NCI-H345 (cell line): ENCODE measurements at places on chromosomes 6 and 20.

DNA sequence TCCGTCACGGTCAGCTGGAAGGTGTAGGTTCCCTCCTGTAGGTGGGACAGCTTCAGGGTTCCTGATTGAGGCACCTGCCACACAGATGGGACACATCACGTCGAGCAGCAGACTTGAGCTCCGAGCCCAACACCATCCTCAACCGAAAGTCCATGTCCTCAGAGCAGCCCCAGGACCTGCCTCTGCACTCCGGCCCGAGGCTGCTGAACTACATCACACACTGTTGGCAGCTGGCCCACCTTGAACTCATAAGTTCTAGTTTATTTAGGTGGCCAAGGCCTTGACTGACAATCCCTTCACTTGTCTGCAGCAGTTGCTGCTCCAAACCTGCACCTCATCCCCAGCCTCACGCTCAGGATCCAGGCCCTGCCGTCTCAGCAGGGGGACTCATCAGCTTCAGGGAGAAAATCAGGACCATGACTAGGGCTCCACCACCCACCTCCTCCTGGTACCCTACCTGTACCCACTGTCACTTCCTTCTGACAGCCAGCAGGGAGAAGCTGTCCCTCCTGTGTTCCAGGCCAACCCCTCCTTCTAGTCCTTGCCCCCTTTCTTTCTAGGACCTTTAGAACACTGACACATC, 21.0 kb downstream of the LRP11 start:
- peak; percentile 44 for DNase-seq

DNA sequence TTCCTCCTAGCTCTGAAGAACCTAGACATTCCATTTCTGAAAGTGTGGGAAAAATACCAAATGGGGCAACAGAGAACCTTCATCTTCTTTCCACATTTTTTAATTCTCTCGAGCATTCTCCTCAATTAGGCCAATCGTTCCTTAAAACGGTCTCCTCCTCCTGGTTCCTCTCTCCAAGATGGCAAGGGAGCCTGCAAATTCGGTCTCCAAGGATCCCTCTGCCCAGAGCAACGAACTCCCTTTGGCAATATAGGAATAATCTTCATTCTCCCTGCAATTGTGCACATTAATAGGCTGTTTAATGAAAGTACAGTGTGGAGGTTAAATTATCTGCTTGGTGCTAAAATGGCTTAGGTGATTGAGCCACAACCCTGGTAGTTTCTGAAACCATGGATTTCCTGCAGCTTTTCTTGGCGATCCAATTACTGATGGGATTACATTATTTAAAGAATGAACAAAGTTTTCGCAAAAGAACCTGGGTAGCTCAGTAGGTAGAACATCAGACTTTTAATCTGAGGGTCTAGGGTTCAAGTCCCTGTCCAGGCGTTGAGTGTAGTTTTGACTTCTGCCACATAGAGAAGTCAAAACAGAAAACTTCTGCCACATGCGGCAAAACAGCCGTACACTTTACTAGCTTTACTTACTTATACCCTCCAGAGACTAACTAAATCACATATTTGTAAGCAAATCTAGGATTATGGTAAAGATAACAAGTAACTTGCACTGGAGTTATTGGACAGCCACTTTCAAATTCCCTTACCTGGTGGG, 102.9 kb upstream of the ZNF184 start:
- DNase-seq = no peak

- DNase-seq = no peak
Measured at GRCh38 chr6:145863988-145864616, 49.5 kb upstream of the FBXO30 start.

DNA sequence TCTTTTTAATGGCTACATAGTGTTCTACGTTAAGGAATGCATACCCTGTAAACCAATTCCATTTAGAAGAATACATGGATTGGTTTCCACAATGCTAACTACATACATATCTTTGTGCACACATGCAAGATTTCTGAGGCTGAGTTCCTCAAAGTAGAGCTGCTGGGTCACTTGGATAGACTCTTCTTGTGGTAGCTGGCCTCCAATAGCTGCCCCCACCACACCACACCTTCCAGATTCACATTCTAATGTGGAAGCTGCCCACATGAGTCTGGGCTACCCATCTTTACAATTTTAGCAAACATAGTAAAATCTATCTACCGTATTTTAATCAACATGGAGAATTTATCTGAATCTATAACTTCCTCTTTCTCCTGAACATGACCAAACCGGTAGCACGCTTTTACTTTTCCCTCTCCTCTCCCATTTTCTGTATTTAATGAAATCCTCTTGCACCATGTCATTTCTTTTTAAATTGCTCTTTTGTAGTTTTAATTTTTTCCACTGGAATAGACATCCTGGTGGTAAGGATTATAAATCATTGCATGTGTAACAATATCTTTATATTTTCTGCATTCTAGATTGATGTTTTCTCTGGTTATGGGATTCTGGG, 74.7 kb upstream of the CITED2 start:
- DNase-seq = no peak

DNA sequence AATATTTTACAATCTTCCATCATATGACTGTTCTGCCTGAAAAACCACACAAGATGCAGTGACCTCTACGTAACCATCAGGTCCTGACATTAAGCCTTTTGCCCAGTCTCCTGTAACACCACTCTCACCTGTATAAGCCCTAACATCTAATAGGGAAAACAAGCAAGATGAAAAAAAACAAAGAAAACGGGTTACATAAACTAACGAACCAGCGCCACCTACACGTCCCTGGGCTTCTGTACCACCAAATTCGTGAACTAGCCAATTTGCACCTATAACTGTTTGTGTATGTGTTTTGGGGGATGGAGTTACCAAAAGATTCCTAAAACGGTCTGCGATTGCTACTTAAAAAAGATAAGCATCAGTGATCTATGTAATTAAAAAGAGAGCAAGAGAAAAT, 70.2 kb downstream of the BLOC1S5 start:
- DNase-seq = no peak

DNA sequence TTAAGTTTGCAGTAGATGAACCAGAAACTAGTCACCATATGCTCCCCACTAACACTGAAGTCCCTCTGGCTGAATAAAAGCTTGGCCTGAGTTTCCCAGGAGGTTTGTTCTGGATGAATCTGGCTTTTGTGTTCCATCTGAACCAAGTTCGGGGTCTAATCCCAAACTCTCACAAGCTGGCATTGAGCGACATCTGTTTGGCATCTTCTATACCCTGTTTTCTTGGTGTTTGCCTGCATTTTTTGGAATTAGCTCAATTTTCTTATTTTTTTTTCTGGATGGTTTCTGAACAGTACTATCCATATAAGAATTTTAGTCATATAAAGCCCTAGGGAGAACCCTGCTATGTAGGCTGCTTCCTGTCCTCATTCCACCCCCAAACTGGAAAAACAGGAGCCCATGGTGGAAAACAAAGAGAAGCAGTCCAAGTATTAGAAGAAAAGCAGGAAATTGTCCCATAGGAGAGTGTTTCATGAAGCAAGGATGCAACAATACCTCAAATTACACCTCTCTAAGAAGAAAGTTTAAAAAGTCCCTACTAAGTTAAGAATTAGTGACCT, 737.1 kb downstream of the DHX35 start:
- DNase-seq = no peak

DNA sequence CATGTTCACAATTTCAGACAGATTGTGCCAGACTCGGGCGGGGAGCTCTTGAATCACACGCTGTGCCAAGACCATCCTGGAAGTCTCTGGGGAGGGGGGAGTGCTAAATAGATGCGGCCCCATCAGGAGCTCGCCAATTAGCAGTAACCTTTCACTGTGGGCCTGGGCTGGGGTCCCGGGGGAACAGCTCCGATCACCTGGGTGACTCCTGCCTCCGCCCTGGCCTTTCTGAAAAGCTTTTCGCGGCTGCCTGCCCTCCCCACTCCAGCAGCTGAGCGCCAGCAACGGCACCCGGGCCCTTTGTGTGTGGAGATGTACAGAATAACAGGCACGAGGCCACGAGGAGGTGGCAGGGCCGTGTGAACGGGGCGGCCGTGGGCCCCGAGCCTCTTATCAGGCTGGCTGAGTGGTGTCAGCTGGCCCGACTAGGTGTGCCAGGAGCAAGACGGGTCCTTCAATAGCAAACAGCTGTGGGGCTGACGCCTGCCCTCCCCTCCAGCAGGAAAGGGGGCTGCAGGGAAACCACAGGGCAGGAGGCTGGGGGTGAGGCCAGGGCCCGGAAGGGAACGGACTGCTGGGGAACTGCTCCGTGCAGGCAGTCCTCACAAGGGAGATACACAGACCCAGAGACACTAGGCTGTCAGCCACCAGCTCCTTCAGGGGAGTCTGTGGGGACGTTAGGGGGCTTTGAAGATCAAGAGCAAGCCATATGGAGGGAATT, 56.8 kb downstream of the NOL4L start:
- DNase-seq = peak; percentile 85

DNA sequence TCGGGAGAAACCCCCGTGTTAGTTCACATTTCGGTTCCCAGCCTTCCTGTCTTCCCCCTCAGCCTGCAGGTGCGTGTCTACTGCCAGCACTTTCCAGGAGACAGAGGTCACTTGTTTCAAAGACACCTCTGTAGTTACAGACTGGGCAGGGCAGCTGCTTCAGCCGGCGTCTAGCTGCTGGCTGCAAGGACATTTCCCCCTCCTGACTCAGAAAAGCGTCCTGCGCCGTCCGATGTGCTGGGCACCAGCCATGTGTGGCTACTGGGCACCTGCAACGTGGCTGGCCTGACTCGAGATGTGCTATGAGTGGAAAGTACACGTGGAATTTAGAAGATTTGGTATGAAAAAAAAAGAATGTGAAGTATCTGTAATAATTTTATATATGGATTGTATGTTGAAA, 37.6 kb downstream of the RRBP1 start:
- DNase-seq = no peak

GRCh38 chr6:127550403-127550802, 26.6 kb upstream of the C6orf58 start:
- DNase-seq = no peak

DNA sequence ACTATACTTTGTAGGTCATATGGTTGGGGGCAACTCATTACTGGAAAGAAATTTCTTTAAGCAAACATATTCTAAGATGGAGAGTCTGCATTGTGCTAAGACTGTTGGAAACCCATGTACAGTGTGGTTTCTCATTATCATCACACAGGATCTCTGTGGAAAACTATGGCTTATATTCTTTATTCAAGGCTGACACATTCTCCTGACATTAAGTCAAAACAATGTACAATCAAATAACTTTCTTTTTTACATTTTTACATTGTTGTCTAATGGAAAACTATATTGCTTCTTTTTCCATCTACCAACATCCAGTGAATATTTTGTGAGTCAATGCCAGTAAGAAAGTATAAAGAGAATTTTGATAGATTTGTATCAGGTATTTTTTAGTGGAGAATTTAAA, 417.6 kb downstream of the GRIK2 start:
- DNase-seq = no peak

GRCh38 chr6:29665942-29666825, 9.3 kb downstream of the MOG start:
- no peak for DNase-seq

DNA sequence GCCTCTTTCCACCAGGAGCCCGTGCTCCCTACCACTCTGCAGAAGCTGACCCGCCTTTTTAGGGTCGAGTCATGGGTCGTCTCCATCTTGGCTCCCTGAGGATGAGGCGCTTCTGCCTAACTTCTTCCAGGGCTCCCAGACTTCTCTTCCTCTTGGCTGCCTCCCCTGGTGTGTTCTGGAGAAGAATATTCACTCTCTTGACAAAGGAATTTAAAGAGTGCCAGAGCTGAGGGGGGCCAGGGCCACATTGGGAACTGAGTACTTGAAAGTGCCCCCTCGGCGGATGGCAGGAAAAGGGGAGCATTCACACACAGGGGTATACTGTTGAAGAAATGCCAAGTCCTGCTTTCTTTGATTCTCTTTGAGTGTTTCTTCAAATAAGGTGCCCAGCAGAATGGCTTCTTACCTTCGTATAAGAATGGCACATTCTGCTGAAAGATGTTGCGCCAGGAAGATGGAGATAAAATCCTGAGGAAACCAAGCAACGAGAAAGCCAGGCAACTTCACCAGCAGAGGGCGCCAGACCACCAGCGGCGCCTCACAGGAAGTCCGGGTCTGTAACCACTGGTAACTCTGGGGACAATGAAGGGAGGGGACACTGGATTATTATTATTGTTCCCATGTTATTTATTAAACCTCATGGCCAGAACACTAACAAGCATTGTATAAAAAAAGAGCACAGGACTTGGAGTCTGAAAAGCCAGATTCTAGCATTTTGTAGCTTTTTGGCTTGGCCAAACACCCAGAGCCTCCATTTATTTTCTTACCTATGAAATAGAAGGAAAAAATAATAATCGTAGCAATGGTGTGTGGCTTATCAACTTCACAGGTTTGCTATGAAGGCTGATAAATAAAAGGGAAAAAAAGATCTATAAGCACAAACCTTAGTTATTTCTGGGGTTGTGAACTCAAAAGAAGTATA, 176.7 kb downstream of the HACE1 start:
- DNase-seq = peak; percentile 36

GRCh38 chr6:28525496-28526039, at the start of gene GPX5:
GPX5 (plus strand) TSS chr6:28525881; CDS start chr6:28526014, 133 bp downstream.
- DNase-seq = no peak

- no peak for DNase-seq
Measured at GRCh38 chr20:7355051-7355450, 585.2 kb downstream of the HAO1 start.

DNA sequence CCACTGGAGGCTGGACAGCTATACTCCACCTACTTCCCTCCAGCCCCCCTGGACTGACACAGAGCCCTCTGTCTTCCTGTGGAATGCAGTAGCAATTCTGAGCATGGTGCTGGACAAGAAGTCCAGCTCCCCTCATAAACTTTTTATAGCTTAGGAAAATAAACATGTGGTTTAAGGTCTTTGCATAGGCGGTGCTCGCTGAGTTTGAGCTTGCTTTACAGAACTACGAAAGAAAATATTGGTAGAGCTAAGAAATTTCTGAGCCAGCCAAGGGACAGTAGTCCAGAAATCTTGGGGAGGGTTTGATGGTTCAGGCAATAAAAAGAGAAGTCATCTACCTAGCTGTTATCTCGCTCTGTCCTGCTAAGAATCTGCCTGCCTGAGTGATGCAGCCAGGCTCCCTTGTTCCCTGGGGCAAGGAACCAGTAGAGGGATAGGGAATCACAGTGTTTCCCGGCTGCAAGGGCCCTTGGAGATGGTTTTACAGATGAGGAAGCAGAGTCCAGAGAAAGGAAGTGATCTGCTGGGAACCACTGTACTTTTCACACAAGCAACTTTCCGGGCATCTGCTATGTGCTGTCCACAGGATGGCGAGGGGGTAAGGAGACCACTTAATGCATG, 343.4 kb downstream of the CDC5L start:
- no peak for DNase-seq

- peak; percentile 25 for DNase-seq
Measured at GRCh38 chr6:29696147-29697125, 15.5 kb upstream of the ZFP57 start.

DNA sequence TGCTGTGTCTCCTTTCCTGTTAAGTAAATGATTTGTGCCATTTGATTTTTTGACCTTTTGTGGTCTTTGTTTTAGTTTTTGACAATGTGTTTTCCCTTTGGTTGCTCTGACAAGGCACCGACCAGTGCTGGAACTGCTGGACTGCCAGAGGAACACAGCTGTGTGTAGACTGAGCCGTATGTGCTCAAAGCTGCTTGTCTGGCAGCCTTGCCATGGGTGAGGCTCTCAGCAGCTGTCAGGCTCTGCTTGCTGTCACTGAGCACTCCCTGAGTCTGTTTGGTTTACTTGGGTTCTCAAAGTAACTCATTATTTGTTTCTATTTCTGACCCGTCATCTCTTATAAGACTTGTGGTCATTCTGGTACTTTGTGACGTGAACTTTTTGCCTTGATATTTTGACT, 15.1 kb upstream of the SNRPB start:
- no peak for DNase-seq
